ENCODE measurements at places on chromosomes 5 and 9.

DNA sequence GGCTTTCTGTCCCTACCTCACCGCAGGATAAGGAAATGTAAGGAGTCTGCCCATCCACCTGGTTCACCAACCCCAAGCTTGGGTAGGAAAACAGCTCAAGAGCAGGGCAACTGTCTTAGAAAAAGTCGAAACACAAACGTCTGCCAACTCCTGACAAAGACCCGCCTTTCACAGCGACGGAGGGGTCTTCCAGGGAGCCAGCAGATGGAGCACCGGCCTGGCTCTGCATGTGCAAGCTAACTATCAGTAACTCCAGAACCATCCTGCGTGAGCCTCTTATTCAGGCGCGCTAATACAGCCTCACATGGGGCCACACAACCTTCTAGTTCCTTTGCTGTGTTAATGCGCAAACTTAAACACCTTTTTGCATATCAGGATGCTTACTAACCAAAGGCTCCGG, 26.9 kb downstream of the CAMSAP1 start:
- no peak for DNase-seq

- no peak for DNase-seq
Measured at GRCh38 chr5:60830581-60831127, 13.4 kb downstream of the ELOVL7 start.

GRCh38 chr5:38845526-38846378, at the start of gene OSMR:
TSS of gene OSMR (plus strand) at chr5:38846012. CDS start at chr5:38869045, 23,033 bp downstream.
- DNase-seq, result peak; percentile 62

- peak; percentile 58 for DNase-seq
Measured at GRCh38 chr5:59840200-59840601, 53.3 kb downstream of the PDE4D start.

GRCh38 chr9:126724226-126724625, 80.6 kb upstream of the ZBTB43 start:
- peak; percentile 42 for DNase-seq

- peak; percentile 69 for DNase-seq
Measured at GRCh38 chr9:109311731-109312130, 9.1 kb downstream of the EPB41L4B start.

DNA sequence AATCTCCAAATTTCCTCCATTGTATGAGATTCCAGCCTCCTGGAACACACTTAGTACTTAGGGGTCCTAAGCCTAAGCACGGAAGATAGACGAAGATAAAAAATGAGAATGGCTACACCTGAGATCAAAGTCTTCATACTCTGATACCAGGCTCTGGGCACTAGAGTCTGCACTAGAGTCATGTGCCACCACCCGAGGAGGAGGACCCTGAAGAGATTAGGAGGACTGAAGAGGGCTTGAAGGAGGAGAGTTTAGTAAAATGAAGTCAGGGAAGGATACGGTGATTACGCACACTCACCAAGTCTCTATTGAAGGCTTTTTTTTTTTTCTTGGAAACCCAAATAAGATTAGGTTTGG, 573 bp upstream of the SPATA24 start:
- no peak for DNase-seq

DNA sequence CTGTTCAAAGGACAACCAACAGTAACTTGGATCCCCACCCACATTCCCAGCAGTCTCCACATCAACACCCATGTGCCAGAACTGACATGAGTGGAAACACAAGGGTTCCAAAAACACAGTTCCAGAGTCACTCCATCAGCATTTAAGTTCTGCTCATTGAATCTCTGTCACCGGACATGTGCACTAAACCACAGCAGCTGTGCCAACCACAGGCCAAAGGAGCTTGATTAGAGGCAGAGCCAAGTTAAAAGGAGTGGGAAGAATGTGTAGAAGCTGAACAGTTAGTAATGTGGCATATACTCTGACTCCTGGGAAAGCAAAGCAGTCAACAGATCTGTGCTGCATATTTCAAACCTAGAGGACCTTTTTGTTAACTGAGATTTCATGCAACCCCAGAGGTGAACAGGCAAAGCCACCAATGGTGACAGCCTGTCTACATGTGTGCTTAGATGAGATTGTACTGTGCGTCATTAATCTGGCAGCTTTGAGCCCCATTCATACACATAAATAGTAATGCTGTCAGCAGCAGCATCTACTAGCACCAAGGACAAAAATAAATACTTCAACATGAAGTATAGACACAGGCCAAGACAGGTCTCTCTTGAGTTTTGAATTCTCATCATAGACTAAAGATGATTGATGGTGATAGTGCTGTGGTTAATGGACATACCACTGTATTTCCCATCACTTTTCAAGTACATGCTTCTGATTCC, 16.4 kb upstream of the FST start:
- DNase-seq, result no peak

GRCh38 chr5:56047448-56047847, 52.7 kb upstream of the IL6ST start:
- no peak for DNase-seq

DNA sequence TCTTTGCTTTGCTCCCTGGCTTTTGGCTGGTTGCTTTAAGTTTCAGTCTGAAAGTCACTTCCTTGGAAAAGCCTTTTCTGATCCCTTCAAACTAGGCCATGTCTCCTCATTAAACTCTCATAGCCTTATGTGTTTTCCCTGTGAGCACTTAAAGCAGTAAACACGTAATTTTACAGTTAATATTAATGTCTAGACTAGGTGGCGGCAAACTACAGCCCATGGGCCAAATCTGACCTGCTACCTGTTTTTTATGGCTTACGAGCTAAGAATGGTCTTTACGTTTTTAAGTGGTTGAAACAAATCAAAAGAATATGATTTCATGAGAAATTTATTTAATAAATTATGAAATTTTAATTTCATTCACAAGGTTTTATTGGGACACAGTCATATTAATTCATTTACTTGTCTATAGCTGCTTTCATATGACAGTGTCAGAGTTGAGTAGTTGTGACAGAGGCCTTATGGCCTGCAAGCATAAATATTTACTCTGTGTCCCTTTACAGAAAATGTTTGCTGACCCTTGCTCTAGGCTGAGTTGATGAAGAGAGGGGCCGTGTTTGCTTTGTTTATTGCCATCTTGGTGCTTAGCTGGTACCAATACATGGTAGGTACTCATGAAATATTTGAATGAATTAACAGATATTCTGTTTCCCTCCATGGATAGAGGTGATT, 7.4 kb downstream of the SLC44A1 start:
- no peak for DNase-seq

DNA sequence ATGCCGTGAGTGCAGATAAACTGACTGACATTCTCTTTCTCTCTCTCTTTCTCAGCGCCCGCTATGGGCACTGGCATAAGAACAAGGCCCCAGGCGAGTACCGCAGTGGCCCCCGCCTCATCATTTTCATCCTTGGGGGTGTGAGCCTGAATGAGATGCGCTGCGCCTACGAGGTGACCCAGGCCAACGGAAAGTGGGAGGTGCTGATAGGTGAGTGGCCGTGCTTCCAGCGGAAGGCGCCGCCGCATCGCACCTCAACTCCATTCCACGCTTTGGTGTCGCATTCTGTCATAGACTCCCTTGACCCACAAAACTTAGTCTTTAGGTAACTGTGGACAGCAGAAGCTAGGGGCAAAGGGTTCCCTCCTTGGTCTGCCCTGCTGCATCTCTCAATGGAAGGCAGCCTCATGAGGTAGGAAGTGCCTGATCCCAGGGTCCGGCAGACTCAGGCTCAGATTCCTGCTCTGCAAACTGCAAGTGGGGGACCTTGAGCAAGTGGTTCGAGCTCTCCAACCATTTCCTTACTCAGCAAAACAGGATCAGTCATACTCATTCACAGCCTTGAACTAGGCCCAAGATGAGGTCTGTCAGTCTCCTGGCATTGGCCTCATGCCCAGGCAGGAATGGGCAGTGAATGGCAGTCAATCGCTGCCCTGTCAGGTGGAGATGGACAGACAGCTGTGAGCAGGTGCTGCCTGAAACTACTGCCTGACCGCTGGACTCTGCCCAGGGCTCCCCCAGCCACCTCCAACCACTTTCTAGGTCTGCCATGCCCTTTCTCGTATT, 24.2 kb upstream of the CFAP157 start:
- DNase-seq, result no peak

DNA sequence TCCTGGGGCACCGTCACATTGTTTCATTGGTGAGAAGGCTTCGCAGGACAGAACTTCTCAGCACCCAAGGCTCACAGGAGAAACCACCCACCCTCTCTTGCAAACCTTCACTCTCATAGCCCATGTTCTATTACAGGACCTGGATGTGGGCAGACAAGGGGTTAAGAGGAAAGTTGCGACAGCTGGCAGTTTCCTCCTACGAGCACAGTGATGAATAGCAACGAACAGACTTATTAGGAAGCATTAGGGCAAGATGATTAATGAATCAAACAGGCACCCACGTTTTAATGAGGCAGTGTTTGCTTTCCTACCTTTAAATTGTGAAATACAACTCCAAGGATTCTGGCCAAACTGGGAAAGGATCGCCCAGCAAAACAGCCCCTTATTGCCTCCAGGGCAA, 339.3 kb downstream of the DRD1 start:
- DNase-seq, result no peak

DNA sequence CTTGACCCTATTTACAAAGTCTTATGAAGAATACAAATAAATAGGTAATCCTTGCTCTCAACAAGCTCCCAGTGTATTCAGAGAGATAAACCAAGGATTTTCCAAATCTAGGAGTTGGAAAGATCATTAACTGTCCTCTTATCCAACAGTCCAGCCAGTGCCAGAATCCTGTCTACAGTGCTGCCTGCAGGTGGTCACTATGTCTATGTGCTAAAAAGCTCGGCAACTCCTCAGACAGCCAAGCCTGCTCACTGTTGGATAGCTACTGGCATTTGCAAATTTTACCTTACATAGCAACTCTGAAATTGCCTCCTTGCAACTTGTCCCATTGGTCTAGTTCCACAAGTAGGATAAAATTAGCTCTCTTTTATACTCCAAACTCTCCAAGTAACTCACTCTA, 187.4 kb downstream of the DCP2 start:
- no peak for DNase-seq

- no peak for DNase-seq
Measured at GRCh38 chr5:17951392-17952169, 317.3 kb downstream of the TAF11L14 start.

GRCh38 chr9:76323490-76323889, 70.7 kb downstream of the RFK start:
- DNase-seq, result no peak

DNA sequence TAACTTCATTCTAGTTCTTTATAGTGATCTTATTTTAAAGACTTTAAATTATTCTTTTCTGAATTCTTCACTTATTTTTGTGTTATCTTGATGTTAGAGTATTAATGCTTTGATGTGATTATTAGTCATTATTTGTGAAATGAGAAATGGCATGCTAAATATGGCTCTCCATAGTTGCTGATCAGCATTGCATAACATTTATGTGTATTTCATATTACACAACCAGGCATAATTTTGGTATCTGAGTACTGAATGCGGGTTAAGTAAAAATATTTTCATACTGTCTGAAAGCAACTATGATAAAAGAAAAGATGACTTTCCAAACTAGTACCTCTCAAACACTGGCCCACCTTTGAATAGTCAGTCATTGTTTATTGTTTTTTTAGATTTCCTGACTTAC, 41.1 kb upstream of the CCNH start:
- DNase-seq, result no peak

- DNase-seq, result no peak
Measured at GRCh38 chr5:107058803-107059202, 611.9 kb downstream of the EFNA5 start.

DNA sequence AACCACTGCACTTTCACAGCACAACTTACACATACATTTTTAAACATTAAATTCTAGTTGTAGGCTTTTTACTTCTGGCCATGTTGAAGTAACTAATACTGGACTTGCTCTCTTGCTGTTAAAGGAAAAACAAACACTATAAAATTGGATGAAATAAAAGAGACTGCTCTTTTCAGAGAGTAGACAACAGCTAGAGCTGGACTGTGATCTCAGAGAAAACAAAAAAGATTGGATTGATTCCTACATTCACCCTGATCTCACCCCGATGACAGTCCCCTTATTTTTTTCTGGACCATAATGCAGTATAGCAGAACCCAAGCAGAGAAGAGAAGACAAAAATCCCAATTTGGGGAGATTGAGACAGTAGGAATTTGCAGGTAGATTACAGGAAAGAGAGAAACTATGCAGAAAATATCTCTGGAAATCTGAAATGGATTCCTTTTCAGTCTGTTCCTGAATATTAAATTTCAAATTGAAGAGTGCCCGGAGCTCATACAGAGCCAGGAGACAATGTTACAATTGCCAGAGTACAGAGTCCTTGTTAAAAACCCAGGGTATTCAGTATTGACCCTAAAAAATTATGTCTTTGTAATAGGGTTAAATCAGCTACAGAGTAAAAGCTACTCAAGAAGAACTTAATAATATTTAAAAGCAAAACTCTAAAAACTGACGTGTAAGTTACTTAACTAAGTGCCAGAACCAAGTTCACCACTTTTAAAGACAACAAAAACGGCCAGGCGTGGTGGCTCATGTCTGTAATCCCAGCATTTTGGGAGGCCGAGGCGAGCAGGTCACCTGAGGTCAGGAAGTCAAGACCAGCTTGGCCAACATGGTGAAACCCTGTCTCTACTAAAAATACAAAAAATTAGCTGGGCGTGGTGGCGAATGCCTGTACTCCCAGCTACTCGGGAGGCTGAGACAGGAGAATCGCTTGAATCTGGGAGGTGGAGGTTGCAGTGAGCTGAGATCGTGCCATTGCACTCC, 208.6 kb downstream of the MPDZ start:
- no peak for DNase-seq

GRCh38 chr9:131318231-131319085, 28.9 kb downstream of the PLPP7 start:
- DNase-seq, result peak; percentile 78

- no peak for DNase-seq
Measured at GRCh38 chr9:36127652-36128244, 8.8 kb upstream of the GLIPR2 start.

- no peak for DNase-seq
Measured at GRCh38 chr5:111954516-111955395, 197.8 kb upstream of the NREP start.

GRCh38 chr9:35996358-35996970, 38.5 kb upstream of the OR2S2 start:
- DNase-seq, result no peak

DNA sequence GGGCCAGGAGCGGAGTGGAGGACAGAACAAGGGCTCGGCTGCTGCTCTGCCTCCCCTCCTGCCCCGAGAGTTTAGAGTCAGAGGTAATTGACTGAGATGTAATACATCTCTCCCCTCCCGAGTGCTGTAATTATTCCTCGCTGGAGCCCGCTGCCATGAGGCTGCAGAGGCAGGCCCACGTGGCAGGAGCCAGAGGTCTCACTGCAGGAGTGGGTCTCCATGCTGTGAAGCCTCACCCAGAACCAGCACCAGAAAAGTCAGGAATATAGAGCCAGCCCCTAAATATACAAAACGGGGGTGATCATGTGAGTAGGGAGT, 2.5 kb downstream of the FAM163B start:
- no peak for DNase-seq
